ENCODE measurements at places on chromosomes 12 and 14.
A peak's percentile ranks its signal among the peaks of the same experiment; 100 is the strongest.

- DNase-seq, result no peak
These were observed 20.1 kb upstream of the PRICKLE1 start for GRCh38 chr12:42609605-42610004.

GRCh38 chr12:28130625-28131598, 59.3 kb upstream of the CCDC91 start:
- no peak for DNase-seq

DNA sequence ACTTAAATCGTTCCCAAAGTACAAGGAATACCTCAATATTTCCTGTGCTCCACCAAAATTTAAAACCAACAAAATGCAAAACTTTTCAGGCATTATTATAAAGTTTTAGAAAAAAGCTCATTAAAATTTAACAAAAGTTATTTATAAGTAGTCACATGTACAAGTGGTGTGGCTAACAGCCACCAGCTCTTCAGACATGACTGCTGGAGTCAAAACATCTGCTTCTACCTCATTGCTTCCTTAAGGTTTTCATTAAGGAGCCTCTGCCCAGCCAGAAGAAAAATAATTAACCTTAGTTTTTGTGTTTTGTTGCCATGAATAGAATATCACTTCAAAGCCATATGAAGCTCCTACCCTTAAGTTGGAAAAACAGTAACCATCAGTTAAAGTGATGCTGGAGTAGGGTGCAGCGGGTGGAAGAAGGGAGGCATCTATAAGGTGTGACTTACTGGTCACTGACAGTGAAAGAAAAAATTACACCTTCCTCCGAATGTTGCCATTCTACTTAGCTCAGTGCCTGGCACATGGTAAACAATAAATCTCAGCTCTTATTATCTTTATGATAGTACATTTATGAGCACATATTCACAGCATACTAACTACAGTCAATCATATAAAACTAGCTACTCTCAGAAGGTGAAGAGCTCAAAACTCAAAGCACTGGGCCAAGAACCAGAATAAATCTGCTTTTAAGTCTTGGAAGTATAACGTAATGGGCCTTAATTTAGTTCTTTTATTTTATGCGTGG, 57.7 kb downstream of the GALC start:
- no peak for DNase-seq

- no peak for DNase-seq
These were observed 49.2 kb upstream of the NCOR2 start for GRCh38 chr12:124616394-124617221.

DNA sequence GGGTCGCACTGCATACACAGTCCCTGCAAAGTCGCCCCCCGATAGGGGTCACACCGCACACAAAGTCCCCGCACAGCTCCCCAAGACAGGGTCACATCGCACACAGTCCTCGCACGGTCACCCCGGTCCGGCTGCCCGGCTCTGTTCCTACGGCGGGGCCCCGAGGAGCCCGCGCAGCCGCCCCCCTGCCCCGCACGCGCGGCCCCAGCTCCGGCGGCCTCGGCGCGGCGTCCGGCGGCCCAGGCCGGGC, 300 bp downstream of the SSH1 start:
- no peak for DNase-seq

DNA sequence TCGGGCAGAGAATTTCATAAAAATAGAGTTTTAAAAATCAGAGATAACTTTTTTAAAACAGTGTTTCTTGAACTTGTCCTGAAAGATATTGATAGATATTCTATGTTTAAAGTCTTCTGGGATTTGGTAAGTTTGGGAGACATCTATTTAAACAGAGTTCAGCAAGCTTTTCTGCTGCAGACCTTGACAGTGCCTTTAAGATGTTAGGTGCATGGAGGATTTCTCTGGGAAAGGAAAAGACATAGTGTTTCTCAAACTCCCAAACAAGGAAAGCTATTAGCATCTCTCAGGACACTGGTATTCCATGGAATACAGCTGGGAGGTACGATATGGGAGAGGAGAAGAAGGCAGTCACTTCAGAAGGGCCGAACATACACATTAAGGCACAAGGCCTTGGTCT, 97.8 kb downstream of the RBM19 start:
- no peak for DNase-seq

GRCh38 chr12:12171991-12172511, 94.8 kb downstream of the LRP6 start:
- DNase-seq, result no peak

DNA sequence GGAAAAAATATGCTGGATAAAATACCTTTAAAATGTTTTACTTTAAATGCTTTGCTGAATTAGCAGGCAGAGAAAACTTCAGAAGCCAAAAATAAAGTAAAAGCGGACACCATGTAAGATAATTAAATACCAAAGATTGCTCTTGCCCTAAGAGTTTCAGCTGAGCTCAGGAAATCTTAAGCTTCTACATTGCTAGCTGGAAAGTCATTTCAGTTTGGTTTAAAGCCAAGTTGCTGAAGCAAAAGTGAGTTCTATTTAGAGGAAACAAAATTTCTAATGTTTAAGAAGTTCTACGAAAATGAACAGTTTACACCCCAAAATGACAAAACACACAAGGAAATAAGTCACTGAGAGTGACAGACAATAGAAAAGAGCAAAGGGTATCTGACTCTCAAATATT, 310.0 kb downstream of the ADAMTS20 start:
- no peak for DNase-seq

GRCh38 chr12:123288751-123289346, 17.2 kb upstream of the CDK2AP1 start:
- no peak for DNase-seq

DNA sequence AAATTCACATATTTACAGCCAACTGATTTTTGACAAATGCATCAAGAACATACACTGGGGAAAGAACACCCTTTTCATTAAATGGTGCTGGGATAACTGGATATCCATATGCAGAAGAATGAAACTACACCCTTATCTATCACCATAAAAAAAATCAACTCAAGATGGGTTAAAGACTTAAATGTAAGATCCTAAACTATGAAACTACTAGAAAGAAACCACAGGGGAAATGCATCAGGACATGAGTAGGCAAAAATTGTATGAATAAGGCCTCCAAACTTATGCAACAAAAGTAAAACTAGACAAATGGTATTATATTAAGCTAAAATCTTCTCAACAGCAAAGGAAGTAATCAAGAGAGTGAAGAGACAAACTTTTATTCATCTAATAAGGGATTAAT, 242.6 kb downstream of the CPNE8 start:
- DNase-seq, result no peak

DNA sequence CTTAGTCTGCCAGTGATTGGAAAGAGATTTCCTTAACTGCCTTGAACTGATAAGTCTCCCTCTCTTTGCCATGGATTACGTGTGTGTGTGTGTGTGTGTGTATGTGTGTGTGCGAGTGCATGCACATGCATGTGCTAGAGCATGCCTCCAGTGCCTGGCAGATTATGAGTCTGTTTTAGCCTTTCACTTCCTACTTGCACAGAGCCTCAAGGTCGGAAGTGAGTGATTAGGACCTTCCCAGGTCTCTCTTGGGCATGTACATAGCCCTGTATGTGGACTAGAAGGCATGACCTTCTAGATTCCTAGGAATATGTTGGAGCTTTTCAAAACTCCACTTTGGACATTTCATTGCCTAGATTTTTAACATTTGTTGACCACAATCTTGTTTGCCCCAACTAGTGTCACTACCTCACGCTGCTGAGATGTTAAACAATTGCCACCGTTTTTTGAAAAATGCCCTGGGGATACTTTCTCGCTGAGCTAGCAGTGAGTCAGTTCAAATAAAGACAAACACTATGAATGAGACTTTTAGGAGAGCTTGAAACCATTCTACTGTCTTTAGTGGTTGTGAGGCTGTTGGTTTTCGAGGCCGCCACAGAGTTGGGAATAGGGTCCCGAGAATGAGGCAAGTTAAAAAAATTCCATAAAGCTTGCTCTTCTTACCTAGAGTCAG, 28.2 kb downstream of the KIAA0586 start:
- DNase-seq, result no peak

- DNase-seq, result no peak
These were observed 308.0 kb upstream of the LMO3 start for GRCh38 chr12:16913832-16914490.

GRCh38 chr12:68957273-68957672, 24.3 kb upstream of the CPM start:
- DNase-seq, result no peak

- DNase-seq, result no peak
These were observed 76.1 kb downstream of the OTOGL start for GRCh38 chr12:80175307-80175930.

DNA sequence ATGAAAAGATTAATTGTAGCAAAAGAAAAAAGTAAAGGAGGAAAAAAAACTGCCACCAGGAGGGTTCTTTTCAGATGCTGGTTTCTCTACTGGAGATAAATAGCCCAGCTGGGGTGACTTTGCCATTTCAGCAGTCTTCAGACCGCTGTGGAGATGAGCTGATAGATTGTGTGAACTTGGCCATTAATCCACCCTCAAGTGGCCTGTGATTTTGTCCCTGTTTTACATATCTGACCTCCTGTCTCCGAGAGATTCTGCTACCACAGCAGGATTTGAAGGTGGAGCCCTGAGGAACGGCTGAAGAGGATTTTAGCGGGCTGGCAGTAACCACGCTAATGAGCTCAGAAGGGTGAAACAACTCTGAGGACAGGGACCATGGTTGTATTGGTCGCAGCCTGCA, 72.7 kb downstream of the WSCD2 start:
- no peak for DNase-seq

DNA sequence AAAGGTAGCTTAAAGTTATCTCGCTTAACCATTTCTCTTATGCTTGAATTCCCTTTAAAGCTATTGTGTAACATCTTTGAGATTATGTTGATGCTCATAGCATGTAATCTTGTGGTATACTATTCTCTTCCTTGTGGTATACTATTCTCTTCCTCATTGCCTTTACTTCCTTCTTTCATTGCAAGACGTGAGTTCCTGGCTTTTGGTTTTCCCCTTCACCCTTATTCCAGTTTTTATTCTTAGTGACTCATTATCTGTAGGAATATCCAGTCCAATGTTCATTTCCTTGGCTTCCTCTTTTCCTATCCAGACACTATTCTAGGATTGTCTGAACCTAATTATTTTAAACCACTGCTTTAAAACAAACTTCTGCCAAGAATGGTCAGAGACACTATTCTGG, 564.0 kb downstream of the CCER1 start:
- DNase-seq, result no peak

- DNase-seq, result no peak
These were observed 113.9 kb upstream of the MYL2 start for GRCh38 chr12:111034083-111034885.

DNA sequence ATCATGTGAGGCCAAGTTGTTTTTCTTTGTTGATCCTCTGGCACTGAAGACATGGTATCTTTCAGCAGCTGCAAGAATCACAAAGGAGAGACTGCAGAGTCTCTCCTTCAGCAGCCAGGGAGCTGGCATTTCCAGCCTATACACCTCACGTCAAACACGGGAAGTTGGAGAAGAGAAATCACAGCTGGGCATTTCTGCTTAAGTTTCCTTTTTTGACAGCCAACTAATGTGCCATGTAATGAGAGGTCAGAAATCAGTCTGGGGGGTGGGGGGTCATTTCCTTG, 28.3 kb downstream of the PHLDA1 start:
- DNase-seq, result no peak

DNA sequence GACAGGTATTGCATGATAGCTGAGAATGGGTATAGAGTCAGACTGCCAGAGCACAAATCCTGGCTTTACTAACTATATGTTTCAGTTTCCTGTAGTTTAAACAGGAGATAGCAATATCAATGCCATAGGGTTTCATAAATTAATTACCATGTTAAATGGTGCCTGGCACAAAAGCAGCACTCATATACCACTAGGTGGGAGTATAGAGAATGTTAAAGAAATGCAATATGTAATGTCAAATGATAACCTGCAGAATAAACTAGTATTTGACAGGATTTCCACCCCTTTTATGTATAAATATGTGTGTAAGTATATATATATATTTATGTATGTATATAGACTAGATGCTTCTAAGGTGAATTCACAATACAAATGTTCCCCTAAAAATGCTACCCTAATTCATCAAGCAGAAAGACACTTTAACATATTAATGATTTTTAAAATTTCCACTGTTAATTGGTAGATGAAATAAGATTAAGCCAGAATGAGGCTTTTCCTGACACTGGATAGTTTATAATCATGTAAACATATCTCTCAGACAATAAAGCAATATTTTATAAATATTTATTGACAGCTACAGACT, 8.6 kb downstream of the WDR89 start:
- peak; percentile 13 for DNase-seq

- DNase-seq, result no peak
These were observed 626.6 kb upstream of the TMEM132C start for GRCh38 chr12:127640181-127640886.

GRCh38 chr12:64701283-64701682, 57.9 kb downstream of the GNS start:
- DNase-seq, result no peak

DNA sequence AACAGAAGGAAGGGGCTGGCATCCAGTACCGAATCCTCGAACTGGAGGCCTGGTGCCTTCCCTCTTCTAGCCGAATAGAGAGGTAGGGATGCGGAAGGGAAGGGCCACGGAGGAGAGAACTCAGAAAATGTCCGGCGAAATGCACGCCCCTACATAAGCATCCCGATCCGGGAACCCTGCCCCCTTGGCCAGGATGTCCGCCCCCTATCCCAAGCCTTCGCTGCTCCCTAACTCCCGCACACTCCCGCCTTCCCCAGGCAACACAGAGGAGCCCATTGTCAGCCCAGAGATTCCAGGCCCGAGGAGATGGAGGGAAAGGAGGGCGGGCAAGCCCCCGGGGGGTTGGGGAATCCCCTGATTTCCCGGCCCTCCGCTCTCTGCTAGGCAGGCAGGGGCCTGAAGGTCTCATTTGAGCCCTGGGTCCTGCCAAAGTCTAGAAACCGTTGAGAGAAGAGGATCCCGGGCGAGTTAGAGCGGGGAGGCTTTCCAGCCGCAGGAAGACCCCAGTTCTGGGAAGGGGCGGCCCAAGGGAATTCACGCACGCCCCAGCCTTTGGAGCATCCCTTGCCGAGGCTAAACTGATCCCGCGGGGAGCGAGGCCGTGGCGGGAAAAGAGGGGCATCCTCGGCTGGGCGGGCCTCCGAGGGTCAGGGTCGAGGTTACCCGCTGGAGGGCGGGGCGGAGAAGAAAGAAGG, 569 bp upstream of the ARHGEF40 start:
- no peak for DNase-seq

- no peak for DNase-seq
These were observed 17.9 kb upstream of the CFAP54 start for GRCh38 chr12:96471368-96472050.

- no peak for DNase-seq
These were observed 92.7 kb downstream of the CACNA1C start for GRCh38 chr12:2145433-2145998.

DNA sequence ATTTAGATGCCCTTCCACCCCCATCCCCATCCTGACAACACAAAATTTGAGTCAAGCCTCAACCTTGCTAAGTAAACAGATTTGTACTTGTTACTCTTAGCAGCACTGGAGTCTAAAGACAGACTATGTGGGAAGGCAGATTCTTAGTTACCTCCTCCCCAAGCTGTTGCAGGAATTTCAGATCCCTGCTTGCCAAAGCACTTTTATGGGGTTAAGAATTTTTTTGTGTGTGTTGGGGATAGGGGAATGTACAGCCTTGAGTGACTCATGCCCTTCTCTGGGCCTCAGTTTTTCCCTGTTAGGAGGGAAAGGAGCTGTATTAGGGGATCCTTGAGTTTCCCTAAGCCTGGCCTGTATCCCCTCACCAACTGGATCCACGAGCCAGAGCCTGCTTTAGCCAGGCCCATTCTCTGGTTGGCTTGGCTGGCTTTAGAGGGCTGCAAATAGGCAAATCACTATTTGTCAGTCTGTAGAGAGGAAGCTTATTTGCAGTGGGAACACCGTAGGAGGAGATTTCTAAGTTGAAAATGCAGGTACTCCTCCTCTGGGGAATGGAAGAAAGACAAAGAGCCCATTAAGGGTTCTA, 27.7 kb upstream of the RNU6-8 start:
- no peak for DNase-seq

Measured in NCI-H2081 treated with DMSO at 0.1 percent for 48 hours (cell line).